ENCODE measurements at places on chromosomes 4 and X.

DNA sequence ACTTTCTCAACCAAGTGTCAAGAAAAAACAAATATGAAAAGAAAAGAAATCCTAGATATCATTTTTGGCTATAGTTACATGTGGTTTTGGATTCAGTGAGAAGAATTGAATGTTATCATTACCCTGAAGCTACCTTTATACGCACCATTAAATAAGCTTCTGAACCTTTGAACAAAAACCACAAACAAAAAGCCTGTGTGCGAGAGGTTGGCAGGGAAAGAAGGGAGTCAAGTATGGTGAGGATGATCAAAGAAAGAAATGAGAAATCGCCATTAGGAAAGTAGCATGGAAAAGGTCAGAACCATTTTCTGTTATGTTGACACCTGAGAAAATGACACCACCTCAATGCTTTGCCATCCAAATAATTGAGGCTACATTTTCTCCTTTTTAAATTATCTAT lies 1.2 kb upstream of the SLC7A11 start:
- DNase-seq: no peak

GRCh38 chr4:140003876-140004548 lies 150.0 kb downstream of the MAML3 start:
- DNase-seq: no peak

DNA sequence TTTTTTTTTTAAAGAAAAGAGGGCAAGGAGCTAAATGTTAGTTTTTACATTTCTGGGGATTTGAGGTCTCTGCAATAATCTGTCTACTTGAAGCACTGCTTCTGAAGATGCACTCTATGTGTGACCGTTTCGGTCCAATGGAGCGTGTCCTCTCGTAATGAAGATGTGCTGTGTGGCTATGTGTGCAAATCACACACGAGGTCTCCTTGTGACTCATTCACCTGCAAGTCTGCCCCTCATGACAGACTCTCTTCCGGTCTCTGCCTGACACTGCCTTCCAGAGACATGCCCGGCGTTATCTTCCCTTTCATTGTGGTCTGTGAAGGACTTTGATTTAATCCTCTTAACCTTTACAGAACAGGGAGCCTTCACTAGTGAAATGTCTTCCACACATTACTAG lies 84.3 kb downstream of the TRAM1L1 start:
- no peak for DNase-seq

DNA sequence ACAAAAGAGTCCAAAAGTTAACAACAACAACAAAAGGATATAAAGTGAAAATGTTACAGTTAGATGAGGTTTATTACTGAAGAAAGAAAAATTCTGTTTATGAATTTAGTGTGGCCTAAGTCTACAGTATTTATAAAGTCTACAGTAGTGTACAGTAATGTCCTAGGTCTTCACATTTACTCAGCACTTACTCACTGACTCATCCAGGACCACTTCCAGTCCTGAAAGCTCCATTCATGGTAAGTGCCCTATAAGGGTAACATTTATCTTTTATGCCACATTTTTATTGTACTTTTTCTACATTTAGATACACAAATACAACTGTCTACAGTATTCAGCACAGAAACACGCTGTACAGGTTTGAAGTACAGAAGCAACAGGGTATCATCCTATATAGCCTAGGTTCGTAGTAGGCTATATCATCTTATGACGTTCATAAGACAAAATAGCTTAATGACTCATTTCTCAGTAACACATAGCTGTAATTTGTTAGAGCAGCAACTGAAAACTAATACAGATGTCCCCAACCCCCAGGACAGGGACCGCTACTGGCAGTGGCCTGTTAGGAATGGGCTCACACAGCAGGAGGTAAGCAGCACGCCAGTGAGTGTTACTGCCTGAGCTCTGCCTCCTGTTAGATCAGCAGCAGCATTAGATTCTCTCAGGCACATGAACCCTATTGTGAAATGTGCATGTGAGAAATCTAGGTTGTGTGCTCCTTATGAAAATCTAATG lies 61.3 kb downstream of the CENPC start:
- no peak for DNase-seq

- no peak for DNase-seq
Observed at GRCh38 chr4:168978001-168978700, 31.9 kb downstream of the CBR4 start.

- DNase-seq: no peak
Observed at GRCh38 chr4:156197216-156197615, 243.6 kb upstream of the CTSO start.

DNA sequence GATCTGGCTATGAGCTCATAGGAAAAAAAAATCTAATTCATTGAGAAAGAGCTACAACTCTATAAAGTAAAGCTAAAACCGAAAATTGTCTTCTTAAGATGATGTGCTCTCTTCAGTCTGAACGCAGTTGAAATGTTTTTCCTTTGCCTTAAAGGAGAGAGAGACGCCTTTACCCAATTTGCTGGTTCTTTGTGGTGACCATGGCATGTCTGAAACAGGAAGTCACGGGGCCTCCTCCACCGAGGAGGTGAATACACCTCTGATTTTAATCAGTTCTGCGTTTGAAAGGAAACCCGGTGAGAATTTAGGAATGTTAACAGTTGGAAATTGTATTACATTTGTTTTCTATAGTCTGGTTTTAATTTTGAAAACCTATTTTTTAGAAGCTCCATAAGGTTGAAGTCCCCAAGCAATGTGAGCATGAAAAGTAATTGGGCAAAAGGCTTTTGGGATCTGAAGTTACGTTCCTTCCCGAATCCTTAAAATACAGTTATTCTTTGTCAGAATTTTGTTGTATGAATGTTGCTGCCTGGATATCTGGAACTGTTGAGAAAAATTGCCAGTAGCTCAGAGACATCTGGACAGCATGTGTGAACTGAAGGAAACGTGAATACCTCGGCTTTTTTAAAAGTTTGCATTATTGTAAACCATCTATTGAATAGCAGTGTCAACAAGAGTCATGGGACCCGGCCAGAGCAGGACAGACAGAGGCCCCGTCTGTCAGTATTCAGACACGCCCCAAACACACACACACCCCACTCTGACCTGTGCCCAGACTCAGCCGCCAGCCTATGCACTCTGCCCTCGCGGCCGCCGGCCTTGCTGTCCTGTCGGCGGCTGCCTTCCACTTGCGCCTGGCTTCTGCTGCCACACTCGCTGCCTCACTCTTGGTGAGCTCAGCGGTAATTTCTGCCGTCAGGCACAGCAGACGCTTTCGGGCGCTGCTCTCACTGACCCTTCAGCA lies 9.9 kb downstream of the PIGG start:
- DNase-seq: no peak

- no peak for DNase-seq
Observed at GRCh38 chr4:83370640-83370906, 35.9 kb upstream of the HPSE start.

GRCh38 chrX:68060506-68061205 lies 372.6 kb downstream of the OPHN1 start:
- no peak for DNase-seq

GRCh38 chr4:79620617-79621016 lies 212.6 kb upstream of the GK2 start:
- DNase-seq: no peak

DNA sequence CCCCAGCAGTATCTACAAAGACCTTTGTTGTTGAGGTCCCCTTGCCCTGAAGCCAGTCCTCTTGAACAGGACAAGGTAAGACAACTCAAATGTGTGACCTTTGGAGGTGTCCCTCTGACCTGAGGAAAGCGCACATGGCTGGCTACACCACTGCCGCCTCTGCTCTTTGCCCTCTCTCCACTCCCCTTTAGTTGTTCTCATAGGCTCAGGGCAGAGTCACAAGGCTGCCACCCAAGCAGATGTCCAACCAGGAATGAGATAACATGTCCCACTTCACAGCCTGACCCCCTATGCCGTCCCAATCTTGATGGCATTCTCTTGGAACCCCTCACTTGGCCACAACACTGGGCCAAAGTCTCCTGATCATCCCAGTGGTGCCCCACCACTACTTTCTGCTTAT lies 46.3 kb downstream of the APLN start:
- no peak for DNase-seq

DNA sequence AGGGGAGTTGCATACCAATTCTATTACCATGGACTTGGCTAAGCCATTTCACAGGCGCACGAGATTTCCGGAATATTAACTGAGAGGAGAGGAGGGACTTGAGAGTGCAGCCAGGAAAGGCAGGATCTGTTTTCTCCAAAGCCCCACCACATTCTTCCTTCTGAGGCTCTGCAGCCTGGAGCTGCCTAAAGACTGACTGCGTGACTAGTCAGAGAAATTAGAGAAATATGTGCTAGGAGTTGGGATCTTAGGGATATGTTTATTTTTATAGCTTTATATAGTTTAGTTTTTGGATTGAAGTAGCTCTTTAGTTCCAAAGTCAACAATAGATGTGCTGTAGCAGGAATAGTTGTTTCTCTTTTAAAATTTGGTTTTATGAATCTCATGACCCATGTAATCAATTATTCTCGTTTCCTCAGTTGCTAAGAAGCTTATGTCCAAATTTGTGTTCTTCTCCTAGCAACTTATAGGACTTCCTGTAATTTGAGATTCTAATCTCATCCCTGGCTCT lies 300.1 kb upstream of the DDX53 start:
- no peak for DNase-seq

- no peak for DNase-seq
Observed at GRCh38 chr4:11546391-11547175, 117.9 kb upstream of the HS3ST1 start.

DNA sequence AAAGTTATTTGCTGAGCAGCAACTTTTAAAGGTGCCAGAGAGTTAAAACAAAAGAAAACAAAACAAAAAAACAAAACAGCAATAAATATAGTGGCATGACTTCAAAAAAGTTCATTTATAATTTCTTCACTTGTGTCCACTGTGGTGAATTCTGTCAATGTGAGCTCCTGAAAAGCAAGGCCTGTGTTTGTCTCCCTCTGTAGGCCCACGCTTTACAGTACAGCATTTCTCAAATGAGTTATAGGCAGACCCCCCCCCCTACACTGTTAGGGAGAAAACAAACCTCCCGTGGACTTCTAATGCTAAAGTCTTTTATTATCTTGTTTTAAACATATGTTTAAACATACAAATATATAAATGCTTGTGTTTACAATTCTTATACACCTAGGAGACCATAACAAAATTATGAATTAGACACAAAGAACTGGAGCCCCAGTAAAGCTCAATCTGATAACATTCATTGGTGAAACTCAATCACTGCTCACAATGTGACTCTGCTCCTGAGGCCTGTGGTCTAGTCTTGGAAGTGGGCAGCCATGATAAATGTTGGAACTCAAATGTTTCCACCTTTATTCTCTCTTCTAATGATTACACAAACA lies 47.0 kb upstream of the SCOC start:
- DNase-seq: peak; percentile 76

DNA sequence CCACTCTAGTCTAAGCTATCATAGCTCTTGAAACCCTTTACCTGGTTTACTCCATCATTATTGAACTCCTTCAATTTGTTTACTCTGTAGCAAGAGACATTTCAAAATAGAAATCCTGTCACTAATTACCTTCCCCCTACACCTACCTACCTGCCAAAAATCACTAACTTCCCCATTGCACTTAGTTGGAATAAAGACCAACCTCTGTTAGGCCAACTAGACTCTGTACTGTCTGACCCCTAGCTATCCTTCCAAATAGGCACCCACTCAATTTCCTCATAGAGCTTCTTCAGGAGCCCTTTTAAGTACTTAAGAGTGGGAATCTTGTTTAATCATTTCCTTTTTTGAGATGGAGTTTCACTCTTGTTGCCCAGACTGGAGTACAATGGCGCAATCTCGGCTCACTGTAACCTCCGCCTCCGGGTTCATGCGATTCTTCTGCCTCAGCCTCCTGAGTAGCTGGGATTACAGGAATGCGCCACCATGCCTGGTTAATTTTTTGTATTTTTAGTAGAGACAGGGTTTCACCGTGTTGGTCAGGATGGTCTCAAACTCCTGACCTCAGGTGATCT lies 8.9 kb upstream of the CDKL2 start:
- no peak for DNase-seq

DNA sequence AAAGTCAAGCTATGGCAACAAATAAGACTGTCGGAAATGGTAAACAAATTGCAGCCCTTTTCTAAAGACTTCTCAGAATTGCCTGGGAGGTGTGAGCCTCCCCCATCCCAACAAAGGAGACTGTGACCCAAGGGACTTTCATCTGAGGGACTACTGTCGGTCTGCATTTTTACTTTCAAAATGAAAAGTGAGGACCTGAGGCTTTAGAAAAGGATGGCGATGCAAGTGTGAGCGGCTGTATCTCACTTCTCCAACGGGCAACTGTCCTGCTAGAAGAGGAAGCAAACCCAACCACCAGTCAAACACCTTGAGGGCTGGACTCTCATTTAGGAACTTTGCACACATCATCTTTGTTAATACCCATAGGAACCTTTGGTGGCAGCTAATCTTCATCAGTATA lies 62.6 kb upstream of the CLNK start:
- no peak for DNase-seq

GRCh38 chrX:51955200-51955599 lies 61.8 kb downstream of the MAGED1 start:
- DNase-seq: peak; percentile 47

- DNase-seq: no peak
Observed at GRCh38 chrX:51760657-51761056, 17.4 kb downstream of the GSPT2 start.

- DNase-seq: no peak
Observed at GRCh38 chr4:68599150-68599549, 23.0 kb upstream of the UGT2B17 start.

- peak; percentile 40 for DNase-seq
Observed at GRCh38 chr4:44916411-44916810, 190.1 kb upstream of the GNPDA2 start.

DNA sequence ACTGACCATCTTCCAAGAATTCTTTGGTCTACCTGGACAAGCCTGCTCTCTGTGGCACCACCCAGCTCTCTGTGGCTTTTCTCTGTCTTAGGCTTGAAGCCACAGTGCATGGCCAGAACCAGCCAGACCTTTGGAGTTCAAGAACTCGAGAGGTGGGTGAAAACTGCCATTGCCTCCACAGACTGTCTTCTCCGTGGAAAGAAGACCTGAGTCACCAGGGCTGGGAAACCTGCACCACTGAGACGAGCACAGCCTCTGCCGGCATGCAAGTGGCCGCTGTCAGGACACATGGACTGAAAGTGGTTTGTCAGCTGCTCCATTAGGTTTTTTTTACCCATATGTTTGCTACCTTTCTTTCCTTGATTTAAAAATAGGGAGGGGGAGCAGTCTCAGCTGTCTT lies 74.5 kb downstream of the MGST2 start:
- DNase-seq: no peak

DNA sequence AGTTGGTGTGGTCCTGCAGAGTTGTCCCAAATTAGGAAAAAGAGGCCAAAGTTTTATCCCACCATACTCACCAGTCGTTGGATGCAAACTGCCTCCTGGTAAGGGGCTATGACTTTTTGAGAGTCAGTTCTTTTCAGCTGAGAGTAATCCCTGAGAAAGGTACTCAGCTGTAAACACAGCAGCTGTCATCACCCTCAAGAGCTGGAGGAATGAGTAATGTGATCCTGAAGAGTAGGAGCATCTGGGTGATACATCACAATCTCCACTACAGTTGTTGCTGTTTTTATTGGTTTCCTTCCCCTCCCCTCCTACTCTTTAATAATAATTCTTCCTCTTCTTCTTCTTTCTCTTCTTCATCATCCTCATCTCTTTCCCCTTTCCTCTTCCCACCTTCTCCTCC lies 5.7 kb downstream of the MAGEE1 start:
- no peak for DNase-seq

- no peak for DNase-seq
Observed at GRCh38 chr4:48490012-48490679, at the start of gene ZAR1. ZAR1 (plus strand) TSS chr4:48490252; CDS start chr4:48490292, 40 bp downstream.

Data from Karpas-422 (cell line).